CD4-positive, alpha-beta T cell treated with Interleukin-4 for 4 hours (primary cell): ENCODE measurements at places on chromosomes 12 and 14.

- DNase-seq = no peak
Measured at GRCh38 chr12:66901138-66901932, 222.5 kb upstream of the GRIP1 start.

GRCh38 chr14:87233806-87234384 lies 759.1 kb downstream of the GALC start:
- DNase-seq = no peak

- DNase-seq = no peak
Measured at GRCh38 chr12:107967170-107967569, 161.9 kb upstream of the WSCD2 start.

DNA sequence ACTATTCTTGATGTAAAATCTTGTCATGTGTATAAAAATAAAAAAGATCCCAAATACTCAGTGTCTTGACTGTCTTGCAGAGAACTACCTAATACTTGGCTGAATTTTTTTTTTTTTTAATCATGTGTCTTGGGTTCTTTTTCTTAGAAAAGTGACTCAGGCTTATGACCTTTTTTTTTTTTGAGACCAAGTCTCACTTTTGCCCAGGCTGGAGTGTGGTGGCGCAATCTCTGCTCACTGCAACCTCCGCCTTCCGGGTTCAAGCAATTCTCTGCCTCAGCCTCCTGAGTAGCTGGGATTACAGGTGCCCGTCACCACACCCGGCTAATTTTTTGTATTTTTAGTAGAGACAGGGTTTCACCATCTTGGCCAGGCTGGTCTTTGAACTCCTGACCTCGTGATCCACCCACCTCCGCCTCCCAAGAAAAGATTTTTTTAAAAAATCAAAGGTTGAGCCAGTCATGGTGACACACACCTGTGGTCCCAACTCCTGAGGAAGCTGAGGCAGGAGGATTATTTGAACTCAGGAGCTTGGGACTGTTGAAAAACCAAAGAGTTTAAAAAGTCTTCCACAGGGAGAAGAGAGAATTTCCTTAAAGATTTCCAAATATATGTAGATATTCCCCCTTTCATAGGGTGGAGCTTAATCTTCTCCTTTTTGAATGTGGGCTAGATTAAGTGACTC lies 17.7 kb upstream of the TDG start:
- DNase-seq = no peak

DNA sequence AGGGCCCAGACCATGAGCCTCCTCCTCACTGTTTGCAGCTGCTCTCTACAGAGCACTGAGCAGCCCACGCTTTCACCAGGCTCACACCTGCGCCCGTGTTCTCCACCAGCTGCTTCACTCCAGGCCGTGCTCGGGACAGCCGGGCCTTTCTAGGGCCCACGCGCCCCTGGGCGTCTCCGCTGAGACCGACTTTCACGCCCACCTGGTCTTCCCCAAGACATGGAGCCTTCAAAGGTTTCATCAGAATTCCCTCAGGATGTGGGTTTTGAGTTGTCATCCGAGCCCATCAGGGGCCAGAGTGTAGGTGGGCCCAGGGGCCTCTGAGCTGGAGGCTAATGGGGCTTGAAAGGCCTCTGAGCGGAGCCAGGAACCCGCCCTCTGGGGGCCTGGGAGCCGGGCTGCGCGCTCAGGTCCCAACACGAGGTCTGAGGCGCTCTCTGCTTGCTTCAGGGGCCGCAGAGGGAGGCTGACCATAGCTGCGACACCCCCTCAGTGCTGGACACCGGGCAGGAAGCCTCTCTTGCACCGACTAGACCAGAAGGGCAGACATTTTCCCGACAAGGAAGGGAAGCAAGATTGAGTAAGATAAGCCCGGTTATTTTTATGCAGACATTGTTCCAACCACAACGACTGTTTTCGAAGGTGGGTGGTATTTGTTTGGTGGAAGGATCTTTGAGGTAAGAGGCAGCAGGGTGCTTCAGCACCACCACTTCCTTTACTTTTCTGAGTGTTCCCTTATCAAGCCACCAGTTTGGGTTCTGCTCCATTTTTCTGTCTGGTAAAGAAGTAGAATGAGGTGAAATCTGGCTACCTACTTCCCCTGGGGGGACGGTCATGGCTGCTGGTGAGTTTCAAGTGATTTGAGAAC lies 125.0 kb upstream of the FUT8 start:
- DNase-seq = peak; percentile 67

GRCh38 chr12:25655702-25656101 lies 102.6 kb upstream of the LMNTD1 start:
- no peak for DNase-seq

- DNase-seq = no peak
Measured at GRCh38 chr14:69495341-69495921, 10.9 kb downstream of the PLEKHD1 start.

DNA sequence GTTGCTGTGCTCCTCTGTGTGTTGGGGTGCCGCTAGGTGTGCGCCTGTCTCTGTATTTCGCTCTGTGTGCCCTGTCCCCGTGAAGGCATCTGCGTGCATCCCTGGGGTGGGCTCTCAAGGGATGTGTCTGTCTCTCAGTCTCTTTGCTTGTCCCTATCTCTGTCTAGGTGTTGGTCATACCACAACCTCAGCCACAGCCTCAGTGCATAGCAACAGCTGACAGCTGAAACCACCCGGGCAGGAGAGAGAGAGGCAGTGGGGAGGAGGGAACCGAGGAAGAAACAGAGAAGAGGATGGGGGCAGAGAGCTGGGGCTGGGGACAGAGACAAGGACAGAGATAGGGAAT lies 953 bp upstream of the NXPH4 start:
- DNase-seq = peak; percentile 34

DNA sequence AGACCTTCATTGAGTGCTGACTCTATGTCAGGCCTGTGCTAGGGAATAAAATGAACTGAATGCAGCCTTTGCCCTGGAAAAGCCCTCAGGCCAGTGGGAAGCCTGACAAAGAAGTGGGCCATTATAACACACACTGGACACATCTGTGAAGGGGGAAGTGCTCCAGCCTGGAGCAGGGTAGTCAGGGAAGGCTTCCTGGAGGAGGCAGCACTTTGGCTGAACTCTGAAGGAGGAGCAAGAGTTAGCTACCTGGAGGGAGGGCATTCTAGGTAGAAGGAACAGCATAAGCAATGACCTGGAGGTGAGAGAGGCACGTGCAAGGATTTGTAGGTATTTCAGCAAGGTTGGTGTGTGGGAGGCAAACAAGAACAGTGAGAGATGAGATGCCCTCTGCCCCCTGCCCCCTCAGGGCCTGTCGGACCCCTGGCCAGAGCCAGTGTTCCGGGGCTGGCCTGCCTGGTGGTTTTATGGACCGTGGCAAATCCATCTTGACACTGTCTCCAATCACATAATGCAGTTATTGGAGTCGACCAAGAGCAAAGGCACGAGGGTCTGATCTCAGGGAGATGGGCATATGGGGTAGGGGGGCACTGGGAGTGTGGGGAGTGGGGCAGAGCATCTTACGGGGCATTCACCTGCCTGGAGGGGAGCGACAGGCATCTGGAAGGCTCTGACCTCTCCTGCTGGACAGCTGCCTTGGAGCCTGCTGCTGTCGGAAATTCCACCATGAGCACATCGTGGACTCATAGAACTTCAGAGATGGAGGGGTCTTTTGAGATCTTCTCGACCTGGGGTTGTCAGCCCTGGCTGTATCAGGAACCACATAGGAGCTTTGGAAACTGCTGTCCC lies 2.7 kb upstream of the FAM222A start:
- no peak for DNase-seq

GRCh38 chr12:47131011-47131410 lies 51.3 kb upstream of the AMIGO2 start:
- no peak for DNase-seq

DNA sequence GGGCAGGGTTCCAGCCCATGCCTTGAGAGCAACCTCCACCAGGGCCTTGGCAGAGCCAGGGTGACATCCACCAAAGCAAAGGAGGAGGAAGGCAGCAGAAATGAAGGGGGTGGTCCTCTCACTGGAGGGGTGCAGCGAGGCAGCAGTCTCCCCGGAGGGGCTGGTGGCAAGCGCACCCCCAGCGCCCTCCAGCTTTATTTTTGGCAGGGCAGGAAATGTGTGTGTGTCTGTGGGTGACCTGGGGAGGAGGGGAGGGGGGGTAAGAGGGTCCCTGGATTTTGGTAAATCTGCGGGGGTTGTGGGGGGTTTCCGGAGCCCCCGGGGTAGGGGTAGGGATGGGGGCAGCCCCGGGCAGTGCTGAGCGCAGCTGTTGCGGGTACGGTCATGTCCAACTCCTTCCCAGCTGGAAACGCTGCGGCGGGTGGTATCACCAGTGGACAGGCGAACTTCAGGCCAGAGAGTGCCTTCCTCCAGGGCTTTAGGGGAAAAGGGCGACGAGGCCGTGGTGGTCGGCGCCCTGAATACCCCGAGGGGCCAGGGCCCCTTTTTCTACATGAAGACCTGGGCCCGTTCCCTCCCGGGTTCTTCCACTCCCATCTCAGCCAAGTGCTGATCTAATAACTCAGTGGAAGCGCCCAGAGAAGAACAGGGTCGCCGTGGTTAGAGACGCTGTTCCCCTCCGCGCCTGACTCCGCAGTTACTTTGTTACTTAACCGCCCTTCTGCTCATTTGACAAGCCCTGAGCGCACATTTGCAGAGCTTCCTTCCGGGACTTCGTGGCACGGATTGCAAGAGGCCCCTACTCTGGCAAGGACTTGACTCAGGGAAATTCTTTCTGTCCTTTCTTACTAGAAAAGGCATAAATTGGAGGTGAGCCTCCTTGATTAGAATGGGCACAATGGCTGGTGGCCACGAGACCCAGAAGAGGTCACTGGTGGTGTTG lies 55.2 kb downstream of the FOS start:
- peak; percentile 61 for DNase-seq

DNA sequence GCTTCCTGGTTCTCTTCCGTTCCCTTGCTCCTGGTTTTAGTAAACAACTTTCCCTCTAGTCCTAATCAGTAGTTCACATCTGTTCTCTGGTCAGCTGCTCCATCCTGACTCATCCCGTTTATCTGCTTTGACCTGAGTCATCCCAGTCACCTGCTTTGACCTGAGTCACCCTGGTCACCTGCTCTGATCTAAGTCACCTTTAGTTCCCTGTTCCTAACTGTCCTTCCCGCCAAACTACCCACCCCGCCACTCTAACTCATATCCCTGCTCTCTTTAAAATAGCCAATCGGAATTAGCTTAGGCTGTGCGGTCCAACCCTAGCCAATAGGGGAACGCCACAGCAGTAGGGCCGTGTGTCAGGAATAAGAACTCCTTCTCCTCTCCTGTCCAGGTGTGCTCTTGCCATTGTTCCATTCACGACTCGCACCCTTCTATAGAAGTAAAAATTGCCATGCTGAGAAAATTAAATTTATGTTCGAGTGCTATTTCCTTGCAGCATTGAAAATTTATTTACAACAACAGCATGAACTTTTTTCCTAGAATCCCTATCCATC lies 3.1 kb upstream of the ANKRD33 start:
- no peak for DNase-seq

GRCh38 chr14:25034803-25035681 lies 14.9 kb downstream of the STXBP6 start:
- DNase-seq = no peak

DNA sequence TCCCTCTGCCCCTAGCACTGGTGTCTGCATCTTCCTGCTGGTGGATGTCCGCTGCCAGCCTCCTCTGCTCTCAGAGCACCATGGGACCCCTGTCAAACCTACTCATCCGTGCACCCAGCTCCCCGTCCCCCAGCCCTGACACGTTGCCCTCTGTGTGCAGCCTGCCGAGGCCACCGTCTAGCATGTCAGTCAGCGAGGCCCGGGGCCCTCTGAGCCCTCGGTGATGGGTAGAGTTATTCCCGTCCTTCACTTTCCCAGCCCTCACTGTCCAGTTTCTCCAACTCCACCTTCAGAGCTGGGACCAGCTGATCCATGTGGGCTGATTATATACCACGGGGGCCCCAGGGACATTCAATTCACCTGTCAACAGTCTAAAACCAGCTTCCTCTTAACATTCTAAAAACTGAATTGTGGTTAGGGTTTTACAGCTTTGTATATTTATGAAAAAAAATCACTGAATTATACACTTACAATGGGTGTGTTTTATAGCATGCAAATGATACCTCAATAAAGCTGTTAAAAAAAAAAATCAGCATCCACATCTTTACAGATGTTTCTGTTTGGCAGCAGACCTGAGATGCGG lies 61.3 kb downstream of the CCDC88C start:
- DNase-seq = no peak

DNA sequence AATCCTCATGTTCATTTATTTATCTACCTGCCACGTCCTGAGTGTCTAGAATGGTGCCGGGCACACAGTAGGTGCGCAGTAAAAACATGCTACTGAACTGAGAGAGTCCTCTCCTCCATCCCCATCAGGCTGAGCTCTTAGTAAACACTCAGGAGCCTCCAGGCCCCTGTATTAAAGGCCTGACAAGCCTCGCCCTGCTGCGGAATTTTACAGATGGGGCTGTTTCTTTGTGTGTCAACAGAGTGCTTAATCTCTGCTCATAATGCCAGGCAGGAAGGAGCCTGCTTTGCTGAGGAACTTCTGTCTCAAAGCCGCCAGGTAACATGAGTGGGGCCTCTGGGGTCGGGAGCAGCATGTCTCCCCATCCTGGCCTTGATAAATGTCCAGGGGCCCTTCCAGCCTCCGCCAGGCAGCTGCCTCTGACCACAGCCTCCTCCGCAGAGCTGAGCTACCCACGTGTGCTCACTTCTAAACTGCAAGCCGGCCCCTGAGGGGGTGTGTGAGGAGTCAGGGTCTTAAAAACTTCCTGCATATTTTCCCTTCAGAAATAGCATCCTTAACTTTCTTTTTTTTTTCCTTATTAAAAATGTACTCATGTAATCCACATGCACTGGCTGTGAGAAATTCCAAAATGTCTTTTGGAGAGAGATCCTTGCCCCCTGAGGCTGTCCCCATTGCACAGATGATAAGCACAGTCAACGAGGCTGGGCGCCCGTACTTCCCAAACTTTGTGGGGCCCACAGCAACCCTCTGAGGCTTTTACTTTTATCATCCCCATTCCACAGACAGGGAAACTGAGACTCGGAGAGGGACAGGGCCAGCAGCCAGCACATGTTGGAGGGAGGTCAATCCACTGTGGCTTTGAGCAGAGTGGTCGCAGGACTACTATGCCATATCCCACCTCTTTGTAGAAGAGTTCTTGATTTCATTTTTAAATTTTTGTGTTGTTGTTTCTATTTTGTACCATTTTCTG lies 116.0 kb upstream of the NCOR2 start:
- no peak for DNase-seq

- DNase-seq = no peak
Measured at GRCh38 chr14:31768355-31768754, 207.2 kb downstream of the NUBPL start.

DNA sequence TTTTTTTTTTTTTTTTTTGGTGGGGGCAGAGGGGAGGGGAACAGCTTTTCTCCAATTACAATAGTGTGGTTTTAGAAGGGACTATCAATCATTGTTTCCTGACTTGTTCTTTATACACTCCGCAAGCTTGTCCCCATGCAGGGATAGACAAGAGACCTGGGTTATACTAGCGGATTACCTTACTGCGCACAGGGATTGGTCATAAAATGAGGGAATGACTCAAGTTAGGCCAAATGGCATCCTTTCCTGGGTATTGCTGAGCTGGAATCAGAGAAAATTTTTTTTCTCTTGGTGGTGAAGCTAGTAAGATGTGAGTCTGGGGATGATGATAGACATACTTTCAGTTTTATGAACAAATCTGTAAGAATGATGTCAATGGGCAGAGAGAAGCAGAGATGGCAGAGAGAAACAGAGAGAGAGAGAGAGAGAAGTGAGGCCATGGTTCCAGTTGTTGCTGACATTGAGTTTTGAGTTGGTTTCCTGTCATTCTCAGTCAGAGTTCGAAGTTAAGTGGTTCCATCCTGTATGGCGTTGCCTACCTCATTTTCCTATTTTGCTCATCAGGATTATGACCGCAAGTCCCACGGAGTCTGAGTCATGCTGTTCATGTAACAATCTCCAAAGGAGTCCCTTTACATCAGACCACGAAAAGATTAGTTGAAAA lies 59.1 kb upstream of the OTOGL start:
- DNase-seq = no peak

GRCh38 chr12:88624911-88625310 lies 44.6 kb upstream of the KITLG start:
- DNase-seq = no peak
